Activated CD4-positive, alpha-beta T cell treated with anti-CD3 and anti-CD28 coated beads for 24 hours (primary cell): ENCODE measurements at places on chromosomes 1 and 21.
A peak's percentile ranks its signal among the peaks of the same experiment; 100 is the strongest.

DNA sequence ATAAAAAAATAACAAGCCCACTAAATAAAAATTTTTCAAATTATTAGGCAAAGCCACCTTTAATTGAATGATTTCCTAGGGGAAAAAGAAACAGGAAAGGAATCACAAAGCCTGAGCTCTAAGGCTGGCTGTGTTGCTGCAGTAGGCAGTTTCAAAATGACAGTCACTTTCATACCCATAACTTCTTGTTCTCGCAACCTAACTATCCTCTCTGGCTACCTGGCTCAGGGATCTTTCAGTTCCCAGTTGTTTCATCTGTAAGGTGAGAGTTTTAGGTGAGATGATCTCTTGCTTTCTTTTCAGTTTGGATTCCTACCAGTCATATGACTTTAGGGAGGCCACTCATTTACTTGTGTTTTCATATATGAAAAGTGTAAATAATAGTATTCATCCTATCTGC is 226.1 kb downstream of the ASTN1 start:
- DNase-seq: no peak

DNA sequence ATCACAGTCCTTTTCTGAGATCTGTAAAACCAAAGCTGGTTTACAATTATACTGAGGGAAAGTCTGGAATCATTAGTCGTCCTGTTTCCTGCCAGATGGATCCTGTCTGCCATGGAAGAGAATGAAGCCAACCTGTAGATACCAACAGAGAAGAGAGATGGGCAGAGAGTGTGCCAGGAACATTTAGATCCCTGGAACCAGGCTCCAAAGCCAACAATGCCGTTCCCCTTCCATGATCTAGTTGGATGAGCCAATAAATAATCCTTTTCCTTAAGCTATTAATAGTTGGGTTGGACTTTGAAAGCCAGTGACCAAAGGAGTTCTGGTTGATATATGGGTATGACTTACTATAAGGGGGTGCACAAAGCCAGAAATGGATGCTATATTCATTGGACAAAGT is 15.0 kb downstream of the CAPN8 start:
- DNase-seq: no peak

- DNase-seq: peak; percentile 39
Measured at GRCh38 chr1:28199328-28200233, 23.1 kb upstream of the PTAFR start.

DNA sequence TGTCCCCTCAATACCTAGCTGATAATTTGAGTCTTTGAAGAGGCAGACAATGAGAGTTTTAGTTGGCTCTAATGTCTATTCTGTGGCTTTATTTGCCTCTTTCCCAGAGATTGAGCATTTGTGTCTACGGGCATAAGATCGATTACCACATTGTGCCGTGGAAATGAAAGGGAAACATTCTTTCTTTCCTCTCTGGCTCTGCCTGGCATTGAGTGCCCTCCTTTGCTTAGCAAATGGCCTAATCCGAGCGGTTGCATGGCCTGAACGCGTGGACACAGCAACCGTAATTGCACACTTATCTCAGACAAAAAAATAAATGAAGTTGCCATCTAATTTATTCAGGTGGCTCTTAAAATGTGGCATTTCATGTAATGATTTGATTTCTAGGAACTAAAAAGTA is 247.9 kb downstream of the ADGRL2 start:
- no peak for DNase-seq

GRCh38 chr1:211910113-211910884 is 79.7 kb upstream of the LPGAT1 start:
- no peak for DNase-seq

- DNase-seq: no peak
Measured at GRCh38 chr1:103953386-103953785, 203.7 kb downstream of the AMY1C start.
